ENCODE measurements at places on chromosomes 12 and 14.

GRCh38 chr12:117622741-117623140 is 261.3 kb upstream of the NOS1 start:
- no peak for DNase-seq

DNA sequence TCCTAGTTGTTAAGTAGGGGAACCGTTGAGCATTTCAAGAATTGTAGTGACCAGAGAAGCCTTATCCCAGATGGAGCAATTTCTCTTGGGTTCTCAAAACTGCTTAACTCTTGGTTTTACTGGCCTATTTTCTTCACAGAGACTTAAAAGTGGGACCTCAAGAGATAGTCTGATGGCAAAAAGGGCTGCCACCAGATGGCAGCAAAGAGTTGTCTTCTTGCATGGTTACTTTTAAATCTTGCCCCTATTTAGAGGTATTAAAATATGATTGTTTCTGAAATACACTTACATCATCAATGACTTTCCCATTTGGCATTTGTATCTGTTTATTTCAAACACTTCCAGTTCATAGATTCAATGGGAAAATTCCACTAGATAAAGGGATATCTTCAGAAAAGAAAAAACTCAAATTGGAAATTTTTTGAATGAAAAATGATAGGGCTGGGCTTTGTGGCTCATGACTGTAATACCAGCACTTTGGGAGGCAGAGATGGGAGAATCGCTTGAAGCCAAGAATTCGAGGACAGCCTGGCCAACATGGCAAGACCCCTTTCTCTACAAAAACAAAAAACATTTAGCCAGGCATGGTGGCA is 69.9 kb upstream of the CNTN1 start:
- DNase-seq: no peak

DNA sequence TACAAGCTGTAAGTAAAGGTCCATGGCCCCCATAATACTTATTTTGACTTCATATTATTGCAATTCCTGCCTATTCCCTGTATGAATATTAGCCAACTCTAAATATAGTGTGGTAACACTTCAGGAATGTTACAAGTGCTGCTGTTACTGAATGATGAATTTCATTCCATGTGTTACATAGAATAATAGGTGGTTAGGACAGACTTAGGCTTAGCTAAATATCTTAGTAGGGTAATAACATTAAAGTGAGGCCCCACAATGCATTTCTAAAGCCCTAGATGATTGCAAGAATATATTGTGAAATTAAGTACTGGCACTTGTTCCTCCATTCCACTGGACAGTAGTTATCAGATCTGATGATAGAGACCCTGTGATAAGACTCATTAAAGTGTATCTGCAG is 182.7 kb downstream of the PCNX1 start:
- DNase-seq: no peak

DNA sequence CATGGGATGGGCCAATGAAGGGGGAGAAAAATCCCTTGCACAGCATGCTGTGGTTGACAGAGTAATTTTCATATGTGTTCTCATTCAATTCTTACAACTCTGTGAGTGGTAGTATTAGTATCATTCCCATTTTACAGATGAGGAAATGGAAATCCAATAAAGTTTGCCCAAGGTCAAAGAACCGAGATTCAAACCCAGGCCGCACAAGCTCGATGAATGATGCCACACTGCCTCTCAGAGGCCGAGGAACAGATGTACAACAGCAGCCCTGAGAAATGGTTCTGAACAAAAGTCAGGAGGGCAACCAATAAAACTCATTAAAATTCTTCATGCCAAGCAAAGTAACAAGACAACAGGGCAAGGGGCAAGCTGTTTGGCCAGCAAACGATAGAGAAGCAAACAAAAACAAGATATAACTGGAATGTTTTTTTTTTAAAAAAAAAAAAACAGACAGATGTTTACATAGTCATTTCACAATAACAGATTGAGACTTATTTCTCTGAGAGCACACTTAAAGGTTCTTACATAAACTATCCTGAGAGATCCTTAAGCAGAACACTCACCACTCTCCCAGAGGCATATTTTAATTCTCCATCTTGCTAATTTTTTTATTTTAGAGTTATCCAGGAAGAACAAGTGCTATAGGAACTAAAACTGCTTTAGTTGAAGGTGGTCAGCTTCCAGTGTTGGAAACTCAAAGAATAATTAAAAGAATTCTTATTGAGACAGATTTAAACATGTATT is 85.8 kb downstream of the EXOC5 start:
- no peak for DNase-seq

DNA sequence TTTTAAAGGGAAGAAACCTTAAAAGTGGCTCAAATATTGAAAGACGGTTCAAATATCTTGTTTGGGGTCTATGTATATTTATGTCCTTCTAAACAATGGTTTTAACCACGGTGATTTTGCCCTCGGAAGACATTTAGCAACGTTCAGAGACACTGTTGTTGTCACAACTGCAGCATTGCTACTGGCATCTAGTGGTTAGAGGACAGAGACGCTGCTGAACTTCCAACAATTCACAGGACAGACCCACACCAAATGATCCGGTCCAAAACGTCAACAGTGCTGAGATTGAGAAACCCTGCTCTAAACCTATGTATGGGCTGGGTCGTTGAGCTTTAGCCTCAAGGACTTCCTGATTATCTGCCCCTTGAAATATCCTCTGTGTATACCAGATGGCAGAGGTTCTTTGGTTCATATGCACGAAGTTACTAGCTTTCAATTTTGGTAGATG is 1.7 kb downstream of the ANGEL1 start:
- no peak for DNase-seq

DNA sequence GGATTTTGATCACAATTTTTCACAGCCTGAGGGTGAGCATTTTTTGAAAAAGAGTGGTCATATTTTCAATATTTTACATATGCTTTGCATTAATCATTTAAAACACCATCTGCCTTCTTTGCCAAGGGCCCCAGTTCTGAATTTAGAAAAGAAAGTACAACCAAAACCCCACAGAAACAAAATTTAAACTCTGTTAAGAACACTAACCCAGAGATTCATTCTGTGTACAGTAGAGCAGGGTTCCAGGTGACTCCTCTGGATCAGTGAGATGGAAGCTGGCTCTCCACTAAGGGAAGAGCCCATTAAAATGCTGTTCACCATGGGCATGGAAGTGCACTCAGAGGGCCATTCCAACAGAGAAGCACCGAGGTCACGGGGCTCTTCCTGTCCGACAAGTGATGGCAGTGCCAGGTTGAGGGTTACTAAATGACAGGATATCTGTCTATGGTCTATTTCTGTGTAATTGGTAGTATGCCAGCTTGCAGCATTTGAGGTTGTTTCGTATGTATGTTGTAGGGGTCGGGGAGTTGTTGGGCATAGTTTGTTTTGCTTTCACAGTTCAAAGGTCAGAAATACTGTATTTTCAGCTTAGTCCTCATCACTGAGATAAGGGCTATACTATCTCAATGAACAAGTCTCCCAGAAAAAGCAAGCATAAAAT is 95.9 kb downstream of the SLC35F4 start:
- DNase-seq: no peak

DNA sequence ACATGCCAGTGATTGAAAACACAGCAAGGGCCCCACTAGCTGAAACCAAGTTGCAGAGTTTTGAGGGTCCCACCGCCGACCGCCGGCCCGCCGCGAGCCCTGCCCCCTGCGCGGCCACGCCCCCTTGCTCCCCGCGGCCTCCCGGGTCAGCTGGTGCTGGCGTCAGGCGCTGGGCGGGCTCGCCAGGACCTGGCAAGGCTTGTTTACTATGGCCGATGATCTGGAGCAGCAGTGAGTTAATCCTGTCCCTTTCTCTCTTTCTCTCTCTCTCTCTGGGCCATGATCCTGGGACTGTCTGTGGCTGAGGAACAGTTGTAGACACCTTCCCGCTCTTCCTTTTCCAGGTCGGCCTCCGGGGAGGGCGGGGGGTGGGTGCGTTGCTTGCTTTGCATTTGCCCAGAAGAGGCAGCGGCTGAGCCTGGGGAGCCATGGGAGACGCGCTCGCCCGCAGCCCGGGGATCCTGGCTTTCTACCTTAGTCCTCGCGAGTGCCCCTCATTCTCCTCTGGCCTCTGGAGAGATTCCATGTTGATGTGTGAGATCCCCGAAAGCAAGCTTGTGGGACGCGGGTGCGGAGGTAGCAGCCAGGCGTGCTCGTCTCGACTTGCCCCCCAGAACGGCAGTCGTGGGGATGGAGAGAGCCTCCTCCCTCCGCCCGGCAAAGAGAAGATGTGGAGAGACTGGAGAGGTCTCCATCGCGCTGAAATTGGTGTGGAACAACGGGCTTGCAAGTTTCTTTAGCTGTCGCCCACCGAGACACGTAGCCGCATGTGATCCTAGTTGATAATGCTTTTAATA is at the start of gene ABHD4:
ABHD4 (plus strand) TSS at position 202 of the 797 bp plus-strand sequence; CDS start at position 209, 7 bp downstream.
- DNase-seq: no peak

GRCh38 chr12:5247144-5247543 is 184.8 kb upstream of the NTF3 start:
- no peak for DNase-seq

GRCh38 chr14:59292921-59293534 is 104.6 kb downstream of the DAAM1 start:
- no peak for DNase-seq

All from GF-D8 (cell line).